ENCODE measurements at places on chromosomes 13 and 19.

DNA sequence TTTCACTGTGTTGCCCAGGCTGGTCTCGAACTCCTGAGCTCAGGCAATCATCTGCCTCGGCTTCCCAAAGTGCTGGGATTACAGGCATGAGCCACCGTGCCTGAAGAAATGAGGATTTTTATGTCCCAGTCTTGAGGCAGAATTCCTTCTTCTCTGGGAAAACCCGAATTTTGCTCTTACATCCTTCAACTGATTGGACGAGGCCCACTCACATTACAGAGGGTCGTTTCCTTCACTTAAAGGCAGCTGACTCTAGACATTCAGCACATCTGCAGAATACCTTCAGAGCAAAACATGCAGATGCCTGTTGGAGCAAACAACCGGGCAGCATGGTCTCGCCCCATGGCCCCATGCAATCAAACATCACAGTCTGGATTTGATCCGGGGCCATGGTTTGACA, 36.3 kb upstream of the NFIC start:
- DNase-seq = no peak

DNA sequence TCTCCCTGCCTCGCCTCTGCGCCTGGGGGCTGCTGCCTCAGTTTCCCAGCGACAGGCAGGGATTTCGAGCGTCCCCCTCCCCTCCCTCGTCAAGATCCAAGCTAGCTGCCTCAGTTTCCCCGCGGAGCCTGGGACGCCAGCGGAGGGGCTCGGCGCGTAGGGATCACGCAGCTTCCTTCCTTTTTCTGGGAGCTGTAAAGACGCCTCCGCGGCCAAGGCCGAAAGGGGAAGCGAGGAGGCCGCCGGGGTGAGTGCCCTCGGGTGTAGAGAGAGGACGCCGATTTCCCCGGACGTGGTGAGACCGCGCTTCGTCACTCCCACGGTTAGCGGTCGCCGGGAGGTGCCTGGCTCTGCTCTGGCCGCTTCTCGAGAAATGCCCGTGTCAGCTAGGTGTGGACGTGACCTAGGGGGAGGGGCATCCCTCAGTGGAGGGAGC, 722 bp upstream of the ICAM1 start:
- peak; percentile 78 for DNase-seq

DNA sequence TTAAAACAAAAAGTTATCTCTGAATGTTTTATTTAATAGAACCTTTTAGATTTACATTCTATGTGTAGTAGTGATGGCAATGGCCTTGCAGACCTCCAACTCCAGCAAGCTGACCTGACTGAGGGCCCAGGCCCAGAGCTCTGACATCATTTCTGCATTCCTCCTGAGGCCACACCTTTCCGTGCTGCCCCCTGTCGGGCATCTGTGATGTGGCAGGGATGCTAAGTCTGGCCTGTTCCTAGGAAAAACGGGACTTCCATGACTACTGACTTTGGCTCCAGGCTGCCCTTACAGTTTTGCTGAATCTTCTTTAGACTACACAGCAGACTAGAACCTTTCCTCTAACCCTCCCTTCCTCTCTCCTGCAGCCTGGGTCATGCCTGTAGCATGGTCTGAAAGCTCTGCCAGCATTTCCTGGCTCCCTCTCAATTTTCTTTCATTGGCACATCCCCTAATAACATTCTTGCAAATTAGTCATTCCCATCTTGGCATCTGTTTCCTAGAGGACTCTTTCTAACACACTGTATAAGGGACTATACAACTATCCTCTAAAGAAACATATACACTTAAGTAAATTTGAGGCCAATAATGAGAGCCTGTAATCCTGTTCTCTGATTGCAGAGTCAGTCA, 249.1 kb downstream of the GPC5 start:
- no peak for DNase-seq

- DNase-seq = no peak
Measured at GRCh38 chr13:59088716-59089115, 1075.0 kb downstream of the DIAPH3 start.

DNA sequence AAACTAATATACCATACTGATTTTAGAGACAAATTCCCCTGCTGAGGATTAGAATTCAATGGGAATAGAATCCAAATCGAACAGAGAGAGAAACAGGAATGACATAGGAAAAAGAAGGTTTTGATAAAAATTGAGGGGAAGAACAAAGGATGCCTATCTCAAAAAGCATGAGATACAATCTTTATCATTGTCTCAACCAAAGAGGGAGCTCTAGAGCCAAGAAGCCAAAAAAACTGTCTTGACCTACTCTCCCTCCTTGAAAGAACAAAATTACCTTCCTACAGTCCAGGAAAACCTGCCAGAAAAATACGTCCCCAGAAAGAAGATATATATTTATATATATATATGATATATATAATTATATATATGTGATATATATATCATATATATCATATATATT, 39.2 kb upstream of the MIR17HG start:
- no peak for DNase-seq

GRCh38 chr13:67137044-67137735, 92.9 kb downstream of the PCDH9 start:
- DNase-seq = no peak

DNA sequence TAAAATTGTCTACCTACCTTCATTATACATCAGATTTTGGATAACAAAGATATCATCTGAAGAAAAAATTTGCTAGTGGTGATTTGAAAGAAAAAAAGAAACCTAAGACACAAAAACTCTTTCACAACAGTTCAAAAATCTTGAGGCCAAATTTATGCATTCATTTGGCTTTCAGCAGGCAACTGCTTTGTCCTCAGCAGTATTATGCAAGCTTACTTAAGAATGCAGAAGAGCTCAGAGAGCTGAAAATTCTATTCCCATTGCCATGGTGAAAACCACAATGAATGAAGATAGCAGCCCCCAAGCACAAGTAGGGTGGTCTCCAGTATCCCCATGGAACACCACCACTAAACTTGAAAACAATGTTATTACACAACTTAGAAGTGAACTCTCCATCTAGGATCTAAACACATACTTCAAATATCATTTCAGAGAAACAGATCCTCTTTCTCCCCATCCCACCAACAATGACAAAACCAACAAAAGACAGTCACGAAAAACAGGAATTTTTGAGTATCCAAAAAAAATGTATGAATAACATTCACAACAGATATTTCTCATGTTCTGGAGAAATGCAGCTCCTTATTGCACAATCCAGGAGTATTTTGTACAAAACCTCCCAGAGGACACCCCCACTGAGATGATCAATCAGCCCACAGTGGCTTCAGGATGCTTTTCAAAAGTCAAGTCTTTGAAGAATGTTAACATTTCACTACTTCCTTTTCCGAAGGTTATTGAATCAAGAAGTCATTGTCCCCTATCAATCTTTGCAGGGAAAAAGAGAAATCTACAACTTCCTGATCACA, 192.7 kb downstream of the LHFPL6 start:
- no peak for DNase-seq

- peak; percentile 54 for DNase-seq
Measured at GRCh38 chr19:38425810-38426466, at the start of gene RASGRP4. Gene RASGRP4, minus strand, starts transcription at chr19:38426219. Its CDS starts 128 bp downstream, at chr19:38426091.

DNA sequence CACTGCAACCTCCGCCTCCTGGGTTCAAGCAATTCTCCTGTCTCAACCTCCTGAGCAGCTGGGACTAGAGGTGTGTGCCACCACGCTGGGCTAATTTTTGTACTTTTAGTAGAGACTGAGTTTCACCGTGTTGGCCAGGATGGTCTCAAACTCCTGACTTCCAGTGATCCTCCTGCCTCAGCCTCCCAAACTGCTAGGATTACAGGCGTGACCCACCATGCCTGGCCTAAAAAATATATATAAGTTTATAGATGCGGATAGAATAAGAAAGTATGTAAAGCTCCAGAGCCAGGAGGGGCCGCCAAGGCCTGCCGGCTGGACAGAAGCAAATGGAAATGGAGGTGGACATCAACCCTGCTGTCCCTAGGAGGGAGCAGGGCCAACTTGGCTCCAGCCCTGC, 66.0 kb downstream of the COL4A1 start:
- DNase-seq = no peak

- DNase-seq = no peak
Measured at GRCh38 chr13:101453784-101454201, 1.3 kb downstream of the ITGBL1 start.

GRCh38 chr19:2973229-2973628, 4.1 kb upstream of the TLE6 start:
- DNase-seq = no peak

DNA sequence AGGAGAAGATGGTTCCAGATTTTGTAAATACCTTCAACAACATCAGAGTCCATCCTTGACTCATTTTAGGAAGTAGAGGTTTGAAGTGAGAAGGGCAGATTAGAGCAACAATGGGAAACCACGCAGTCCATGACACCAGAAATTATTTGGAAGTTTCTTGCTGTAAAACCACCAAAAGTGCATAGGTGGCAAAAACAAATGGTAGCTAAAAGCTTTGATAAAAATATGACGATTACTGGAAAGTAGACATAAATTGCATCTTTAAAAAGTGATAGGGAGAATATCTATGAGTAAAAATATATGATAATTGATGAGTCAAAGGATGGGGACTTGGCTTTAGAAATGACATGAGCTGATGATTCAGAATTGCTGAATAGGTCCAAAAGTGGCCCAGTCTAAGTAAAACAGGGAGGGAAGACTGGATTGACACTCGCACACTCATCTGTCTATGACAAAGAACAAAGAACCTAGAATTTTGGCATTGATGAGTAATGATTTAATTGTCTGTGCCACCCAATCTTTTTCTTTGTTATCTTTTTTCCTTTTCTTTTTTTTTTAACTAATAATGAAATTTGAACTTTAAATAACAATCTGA, 472.2 kb downstream of the MYO16 start:
- DNase-seq = no peak

All from CD4-positive, alpha-beta T cell treated with Interleukin-1 beta for 1 hour (primary cell).